ENCODE measurements at places on chromosomes 16 and 17. TPM values are rescaled to one million over a fixed set of nuclear protein-coding genes. Genes with fewer than 3 reads are reported as not detected.

Gene CMTM1
- total RNA-seq: 1.4 TPM

- no peak for DNase-seq
Observed at GRCh38 chr17:36742267-36743000, 141.1 kb downstream of the MRM1 start.

Gene KRT32
- 0.06 TPM for total RNA-seq

DNA sequence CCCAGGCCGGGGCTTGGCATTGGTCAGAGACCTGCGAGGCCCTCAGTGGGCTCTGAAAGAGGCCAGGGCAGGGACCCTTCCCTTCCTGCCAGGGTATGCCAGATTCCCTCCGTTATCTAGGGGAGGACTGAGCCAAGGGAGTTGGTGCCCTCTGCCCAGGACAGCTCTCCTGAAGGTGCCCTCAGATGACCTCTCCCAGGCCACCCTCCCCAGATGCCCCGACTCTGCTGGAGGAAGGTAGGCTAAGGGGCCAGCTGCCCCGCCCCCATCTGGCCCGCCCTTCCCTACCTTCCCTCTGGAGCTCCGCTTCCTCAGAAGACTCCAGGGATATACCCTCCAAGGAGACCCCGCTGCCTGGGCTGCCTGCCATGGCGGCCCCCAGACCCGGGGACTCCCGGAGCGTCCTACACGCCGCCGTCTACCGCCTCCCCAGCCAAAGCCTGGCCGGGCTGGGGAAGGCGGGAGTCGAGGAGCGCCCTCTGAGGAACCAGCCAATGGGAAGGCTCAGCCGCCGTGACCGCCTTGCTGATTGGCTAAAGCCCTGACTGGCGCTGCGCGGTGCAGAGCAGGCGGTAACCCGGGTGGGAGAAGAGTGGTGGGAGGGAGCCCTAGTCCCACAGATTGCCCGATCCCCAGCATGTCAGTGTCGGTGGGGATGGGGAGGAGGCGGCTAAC lies 7.0 kb downstream of the MPP2 start:
- DNase-seq: peak; percentile 91

DNA sequence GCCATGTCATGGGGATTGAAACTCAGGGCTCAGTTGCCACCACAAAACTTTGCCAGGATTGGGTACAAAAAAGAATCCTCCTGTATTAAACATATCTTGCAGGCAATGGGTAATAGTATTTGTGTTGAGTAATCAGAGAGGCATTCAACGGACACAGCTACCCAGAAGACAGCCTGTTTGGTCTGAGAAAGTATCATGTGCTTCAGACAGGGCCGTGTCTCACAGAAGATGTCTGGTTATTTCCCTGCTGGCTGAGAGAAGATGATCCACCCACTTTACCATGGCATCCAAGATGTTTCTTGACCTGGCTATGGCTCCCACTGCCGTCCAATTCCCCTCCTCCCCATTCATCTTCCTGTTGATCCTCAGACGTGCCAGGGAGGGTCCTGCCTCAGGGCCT lies 304.3 kb upstream of the XYLT1 start:
- DNase-seq: no peak

- DNase-seq: peak; percentile 46
Observed at GRCh38 chr16:66924527-66925321, 611 bp downstream of the RRAD start.

DNA sequence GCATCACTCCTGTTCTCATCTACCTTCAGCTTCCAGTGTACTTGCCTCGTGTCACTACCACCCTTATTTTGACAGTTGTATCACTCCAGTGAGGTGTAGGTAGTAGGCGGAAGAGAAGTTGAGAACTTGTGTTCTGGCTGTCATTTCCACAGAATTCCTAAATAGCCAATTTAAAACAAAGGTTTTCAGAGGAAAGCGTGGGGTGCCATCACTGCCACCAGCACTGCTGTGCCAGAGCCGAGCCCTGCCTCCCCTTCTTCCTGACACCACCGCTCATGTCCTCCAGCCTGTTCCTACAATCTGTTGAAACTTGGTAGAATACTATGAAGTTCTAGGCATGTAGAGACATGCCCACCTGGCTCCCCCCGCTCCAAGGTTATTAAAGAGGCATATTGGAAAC lies 215.8 kb downstream of the TANC2 start:
- no peak for DNase-seq

Gene NOD2
- 0.30 TPM for total RNA-seq

DNA sequence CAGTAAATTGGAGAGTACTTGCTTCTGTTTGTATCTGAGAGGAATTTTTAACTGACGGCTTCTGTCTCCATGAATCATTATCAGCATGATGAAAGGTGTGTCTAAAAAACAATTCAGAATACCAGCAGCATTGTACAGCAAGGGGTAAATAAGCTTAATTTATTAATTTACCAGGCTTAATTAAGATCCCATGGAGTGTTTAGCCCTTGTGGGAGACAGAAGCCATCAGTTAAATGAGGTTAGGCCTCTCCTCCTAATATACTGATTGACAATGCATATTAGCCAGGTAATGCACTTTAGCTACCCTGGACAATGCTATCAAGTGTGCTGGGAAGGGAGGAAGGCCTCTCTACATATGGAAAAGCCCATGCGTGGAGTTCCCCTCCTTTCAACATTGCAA lies 53.4 kb downstream of the IGF2BP1 start:
- DNase-seq: no peak

DNA sequence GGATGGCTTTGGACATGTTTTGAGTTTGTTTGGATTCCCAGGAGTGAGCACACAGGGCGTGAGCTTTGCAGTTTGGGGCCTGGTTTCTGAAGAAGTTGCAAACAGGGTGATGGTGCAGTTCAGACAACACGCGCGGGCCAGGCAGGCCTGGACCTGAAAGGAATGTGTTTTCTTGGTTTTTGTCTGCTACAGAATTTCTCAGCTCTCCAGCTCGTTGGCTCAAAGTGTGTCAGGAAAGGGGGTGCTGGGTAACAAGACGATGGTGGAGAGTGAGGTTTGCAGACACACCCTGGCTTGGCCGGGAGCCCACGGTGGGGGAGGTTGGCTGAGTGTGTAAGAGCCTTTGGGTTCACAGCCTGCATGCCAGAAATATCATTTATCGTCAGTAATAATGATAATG lies 82.3 kb downstream of the CMIP start:
- DNase-seq: peak; percentile 69

Gene CACNA1H
- 0.06 TPM for total RNA-seq

DNA sequence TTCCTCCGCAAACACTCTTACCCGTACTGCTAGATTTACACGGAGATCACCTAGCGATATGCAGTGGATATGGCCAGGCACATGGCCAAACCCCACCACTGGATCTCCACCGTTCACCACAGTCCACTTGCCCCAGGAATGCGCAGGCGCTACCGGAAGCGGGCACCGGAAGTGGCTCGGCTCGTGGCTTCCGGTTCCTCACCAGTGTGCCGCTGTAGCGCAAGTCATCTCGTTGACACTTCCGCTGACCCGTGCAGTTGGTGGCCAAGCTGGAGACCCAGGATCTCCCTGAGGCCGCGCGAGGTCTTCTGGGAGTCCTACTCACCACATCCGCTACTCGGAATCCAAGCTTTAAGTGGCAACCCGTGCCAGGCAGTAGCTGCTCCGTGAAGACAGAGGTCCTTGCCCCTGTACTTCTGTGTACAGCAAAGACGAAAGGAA lies 11.5 kb downstream of the ZNF597 start:
- DNase-seq: peak; percentile 53

DNA sequence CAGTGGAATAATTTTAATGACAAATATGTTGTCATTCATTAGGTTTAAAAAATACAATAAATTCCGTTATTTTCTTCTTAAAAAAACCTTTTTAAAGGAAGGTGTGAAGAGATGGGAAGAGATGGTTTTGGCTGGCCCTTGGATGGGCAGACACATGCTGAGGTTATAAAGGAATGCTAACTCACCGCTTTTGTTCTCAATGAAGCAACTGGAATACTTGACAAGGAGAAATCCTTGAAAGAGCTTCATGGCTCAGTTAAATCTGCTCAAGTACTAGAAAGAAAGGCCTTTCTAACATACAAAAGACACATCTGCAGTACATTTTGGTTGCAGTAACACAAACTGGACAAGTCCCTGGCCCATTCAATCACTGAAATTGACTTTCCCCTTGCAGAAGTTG lies 158.3 kb upstream of the KCNJ16 start:
- DNase-seq: no peak

Gene ZG16
- total RNA-seq: not detected

DNA sequence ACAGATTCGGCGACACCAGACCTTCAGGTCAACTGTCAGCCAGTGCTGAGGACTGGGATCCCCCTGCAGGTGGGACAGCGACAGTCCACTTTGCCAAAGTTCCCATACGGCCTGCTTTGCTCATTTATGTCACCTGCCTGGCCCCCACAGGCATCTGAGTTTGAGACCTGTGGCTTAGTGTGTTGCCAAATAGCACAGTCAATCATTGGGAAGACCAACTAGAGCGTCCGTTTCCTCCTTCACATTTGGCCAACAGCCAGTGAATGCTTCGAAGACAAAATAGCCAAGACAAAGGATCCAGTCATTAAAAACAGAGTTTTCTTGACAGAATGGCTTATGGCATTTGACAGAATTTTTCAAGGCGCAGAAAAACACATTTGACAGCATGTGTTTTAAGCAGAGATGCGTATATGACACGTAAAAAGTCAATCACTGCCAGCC lies 113.8 kb downstream of the ABCC12 start:
- DNase-seq: peak; percentile 4

Gene GRB7
- 0.11 TPM for total RNA-seq

DNA sequence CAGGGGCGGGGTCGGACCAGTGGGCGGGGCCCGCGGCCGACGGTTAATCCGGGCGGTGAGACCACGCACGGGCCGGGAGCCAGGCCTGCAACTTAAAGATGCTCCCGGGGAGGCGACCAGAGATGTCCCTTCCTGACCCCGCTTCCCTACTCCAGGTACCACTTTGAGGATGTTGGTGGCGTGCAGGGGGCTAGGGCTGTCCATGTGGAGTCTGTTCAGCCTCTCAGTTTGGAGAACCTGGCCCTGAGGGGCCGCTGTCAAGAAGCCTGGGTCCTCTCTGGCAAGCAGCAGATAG lies 580 bp downstream of the RANGRF start:
- no peak for DNase-seq

Gene USP10
- 38.3 TPM for total RNA-seq

GRCh38 chr17:77802333-77802615 lies 156.2 kb upstream of the TNRC6C start:
- no peak for DNase-seq

DNA sequence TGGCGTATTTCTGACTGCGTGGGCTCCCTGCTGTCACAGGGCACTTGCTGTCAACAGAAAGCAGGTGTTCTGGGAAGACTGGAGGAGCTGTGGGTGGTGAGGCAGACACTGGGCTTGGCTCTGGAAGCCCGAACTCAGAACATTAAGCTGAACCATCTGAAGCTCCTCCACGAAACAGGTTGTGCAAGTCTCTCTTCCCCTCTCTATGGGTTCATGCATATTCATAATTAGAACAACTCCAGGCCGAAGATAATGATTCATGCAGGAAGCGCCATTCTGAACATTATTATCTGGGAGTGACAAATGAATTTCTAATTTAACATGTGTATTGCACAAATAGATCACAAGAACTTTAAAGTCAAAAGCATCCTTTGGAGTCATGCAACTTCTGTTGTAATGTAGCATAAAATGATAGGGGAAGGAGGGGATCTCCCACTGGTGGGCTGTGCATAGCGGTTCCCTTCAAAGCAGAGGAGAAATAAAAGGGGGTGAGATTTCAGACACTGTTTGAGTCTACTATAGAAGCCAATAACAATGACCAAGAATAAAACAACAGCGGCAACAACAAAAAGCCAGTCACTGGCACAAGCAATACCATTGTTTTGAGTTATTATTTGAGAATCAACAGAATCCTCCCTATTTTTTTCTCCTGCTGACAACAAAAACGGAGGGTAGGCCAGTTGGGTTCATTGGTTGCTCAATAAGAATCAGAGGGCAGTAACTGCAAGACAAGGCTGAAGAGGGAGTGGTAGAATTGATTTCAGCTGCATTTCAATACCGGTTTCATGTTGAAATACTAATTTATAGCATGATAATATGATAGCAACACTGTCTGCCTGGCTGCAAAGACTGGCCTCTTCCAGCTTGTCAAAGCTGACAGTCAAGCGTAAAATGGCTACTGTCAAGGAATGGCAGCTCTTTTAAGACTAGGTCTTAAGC lies 407.3 kb downstream of the XYLT1 start:
- no peak for DNase-seq

GRCh38 chr16:728131-728889 lies 1.4 kb downstream of the HAGHL start:
- DNase-seq: peak; percentile 85

DNA sequence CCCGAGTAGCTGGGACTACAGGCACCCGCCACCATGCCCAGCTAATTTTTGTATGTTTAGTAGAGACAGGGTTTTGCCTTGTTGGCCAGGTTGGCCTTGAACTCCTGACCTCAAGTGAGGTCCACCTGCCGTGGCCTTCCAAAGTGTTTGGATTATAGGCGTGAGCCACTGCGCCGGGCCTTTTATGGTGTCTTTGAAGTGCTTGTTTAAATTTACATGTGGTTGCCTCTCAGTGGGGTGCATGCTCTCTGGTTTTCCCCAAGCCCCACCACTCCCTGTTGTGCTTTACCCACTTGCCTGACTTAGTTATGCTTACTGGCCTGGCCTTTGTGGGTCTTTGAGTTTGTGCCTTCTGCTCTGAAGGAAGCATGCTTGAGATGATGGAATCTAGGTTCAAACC lies 132.0 kb downstream of the PRKCB start:
- no peak for DNase-seq

DNA sequence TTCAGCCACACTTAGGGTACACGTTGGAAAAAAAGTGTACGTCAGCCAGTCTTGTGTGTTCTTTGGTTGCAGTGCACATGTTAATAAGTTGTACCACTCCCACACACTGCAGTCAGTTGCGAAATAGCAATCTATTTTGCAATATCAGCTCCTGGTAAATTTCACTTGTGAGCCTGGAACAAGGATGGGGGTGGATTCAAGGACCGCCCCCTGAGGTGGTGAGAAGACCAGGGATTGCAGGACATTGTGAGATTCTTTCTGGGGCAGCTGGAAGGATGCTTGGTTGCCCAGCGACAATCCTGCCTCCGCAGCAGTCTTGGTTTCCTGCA lies 78.6 kb upstream of the ZFHX3 start:
- no peak for DNase-seq

Gene SLC47A1
- not detected for total RNA-seq

Gene CACNG5
- not detected for total RNA-seq

DNA sequence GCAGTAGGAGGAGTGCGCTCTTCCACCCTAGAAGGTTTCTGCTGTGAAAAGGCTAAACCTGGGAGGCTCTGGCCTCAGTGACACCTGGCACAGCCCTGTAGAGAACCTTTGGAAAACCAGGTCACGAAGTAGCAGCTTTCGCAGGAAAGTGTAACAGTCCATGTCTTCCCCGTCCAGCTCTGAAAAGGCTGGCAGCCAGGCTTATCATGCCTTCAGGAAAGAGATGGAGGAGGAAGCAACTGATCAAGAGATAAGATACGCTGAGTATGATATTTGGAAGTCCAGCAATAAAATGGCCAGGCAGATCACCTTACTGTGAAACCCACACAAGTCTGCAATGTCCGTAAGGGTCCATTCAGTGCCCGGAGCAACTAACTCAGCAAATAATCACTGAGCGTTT lies 22.3 kb downstream of the TUBD1 start:
- DNase-seq: no peak

DNA sequence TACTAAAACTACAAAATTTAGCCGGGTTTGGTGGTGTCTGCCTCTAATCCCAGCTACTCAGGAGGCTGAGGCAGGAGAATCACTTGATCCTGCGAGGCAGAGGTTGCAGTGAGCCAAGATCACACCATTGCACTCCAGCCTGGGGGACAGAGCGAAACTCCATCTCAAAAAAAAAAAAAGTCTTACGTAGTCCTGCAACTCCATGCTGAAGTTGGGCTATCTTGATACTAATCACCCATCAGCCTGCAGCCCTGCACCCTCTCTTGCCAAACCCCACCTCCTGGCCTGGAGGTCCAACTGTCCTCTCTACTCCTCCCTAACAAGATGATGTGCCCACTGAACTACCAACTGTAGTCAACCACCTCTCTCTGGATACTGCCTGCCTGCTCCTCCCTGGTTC lies 4.8 kb downstream of the TMEM170A start:
- no peak for DNase-seq

Data from Daoy (cell line).